ENCODE measurements at places on chromosomes 5 and 9.

DNA sequence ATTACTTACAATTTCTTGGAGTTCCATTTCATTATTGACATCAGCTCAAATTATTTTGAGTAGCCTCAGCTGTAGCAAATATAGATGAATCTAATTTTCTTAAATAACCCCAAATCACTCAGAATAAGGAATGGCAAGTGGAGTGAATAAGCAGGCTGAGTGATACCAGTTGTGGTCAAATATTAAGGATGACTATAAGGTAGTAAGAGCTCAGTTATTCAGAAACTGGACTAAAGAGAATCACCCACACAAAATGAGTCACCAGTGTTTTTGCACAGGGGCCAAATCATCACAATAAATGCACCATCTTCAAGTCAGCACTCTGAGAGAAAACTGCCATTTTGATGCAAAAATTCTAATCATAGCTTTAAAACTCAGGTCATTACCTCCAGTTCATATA lies 128.9 kb upstream of the TARS1 start:
- DNase-seq, result no peak

GRCh38 chr9:115615000-115615401 lies 497.0 kb upstream of the TNC start:
- no peak for DNase-seq

DNA sequence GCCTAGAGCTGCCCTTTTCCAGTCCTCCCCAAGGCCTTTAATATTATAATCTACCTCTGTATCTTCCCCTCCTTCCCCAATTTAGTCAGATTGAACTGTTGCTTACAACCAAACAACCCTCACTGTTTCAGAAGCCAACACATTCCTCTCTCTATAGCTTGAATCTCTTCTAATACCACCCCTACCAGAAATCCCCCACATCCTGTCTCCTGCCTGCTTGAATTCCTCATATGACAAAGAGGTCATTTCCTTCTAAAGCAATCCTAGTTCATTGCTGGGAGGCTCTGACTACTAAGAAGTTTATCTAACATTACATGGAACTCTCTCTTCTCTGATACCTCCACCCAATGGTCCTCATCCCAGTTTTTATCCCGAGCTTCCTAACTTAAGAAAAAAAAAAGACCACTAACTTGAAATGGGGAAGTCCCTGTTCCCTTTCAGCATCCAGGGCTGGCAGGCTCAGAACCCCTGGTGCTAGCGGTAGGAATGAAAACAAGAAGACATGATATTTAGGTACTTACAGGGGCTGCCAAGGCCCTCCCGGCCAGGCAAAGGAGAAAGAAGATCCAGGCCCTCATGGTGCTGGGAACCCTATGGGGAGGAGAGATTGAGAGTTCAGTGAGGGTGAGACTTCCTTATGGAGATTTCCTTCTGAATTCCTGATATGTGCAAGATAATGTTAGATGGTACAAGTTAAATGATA lies 11.0 kb downstream of the SPARC start:
- DNase-seq, result no peak

DNA sequence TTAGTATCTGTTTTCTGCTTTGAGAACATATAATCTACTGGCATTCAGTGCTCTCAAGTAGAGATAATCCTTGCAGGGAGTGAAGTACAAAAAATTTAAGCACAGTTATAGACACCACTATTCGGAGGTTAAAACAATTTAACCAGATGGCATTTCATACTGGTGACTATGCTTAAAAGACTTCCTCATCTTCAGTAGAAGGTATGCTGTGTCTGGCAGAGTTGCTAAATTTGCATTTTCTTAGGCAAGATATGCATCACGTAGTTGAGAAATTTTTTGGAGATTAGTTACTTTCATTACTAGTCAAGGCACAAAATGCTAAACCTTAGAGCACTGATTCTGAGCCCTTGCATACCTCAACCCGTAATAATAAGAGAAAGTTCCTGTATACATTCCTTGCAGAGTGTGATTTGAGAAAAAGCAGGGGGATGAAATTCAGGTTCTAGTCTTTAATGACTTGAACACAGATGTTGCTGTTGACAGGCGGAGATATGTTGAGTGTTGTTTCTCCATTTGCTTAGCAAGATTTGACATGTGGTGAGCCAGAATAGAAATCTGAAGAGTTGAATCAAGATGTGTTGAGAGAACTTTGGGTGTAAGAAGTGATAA lies 70.8 kb upstream of the STARD4 start:
- DNase-seq, result no peak

DNA sequence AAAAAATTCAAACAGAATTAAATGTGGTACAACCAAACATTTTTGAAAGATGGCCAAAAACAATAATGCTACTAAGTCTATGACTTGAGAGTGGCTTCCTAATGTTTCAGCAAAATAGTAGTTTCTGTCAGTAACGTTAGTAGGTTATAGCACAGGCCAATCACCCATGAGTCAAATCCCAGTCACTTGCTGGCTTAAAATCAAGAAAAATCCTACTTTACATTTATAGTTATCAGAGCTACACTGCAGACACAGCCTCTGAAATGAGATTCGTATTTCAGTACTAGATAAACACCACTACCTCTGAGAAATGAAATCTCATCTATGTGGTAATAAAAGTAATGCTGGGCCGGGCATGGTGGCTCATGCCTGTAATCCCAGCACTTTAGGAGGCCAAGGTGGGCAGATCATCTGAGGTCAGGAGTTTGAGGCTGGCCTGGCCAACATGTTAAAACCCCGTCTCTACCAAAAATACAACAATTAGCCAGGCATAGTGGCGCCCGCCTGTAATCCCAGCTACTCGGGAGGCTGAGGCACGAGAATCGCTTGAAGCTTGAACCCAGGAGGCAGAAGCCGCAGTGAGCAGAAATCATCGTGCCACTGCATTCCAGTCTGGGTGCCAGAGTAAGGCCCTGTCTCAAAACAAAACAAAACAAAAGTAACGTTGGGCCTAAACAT lies 6.1 kb downstream of the ZDHHC21 start:
- no peak for DNase-seq

GRCh38 chr5:67814569-67815311 lies 400.8 kb upstream of the PIK3R1 start:
- no peak for DNase-seq

GRCh38 chr5:1810581-1811101 lies 9.4 kb downstream of the NDUFS6 start:
- DNase-seq, result no peak

GRCh38 chr5:82290908-82291307 lies 12.8 kb upstream of the RPS23 start:
- DNase-seq, result no peak

DNA sequence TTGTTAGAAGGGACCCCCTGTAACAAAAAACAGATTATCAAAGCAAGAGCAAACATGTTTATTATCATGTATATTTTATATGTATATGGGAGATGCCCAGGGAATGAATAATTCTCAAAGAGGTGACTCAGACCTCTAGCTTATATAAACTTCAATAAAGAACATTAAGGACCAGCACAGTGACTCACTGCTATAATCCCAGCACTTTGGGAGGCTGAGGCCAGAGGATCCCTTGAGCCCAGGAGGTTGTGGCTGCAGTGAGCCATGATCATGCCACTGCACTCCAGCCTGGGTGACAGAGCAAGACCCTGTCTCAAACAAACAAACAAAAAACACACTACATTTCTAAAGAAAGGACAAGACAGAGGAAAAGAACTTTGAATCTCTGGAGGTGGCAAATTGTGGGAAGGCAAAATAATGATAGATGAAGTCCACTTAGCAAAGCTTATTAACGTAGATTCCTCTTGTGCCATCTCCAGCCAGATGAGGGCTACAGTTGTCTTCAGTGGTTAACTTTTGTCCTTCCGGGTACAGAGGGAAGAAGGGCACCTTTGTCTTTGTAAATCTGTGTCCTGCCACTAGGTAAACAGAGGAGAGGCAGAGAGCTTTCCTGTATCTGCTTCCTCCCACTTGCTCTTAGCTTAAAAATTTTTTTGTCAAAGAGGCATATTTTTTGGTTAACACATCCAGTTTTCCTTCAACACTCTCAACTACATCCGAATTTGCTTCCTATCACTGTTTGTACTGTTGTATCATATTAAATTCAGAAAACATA lies 7.5 kb upstream of the RFK start:
- no peak for DNase-seq

DNA sequence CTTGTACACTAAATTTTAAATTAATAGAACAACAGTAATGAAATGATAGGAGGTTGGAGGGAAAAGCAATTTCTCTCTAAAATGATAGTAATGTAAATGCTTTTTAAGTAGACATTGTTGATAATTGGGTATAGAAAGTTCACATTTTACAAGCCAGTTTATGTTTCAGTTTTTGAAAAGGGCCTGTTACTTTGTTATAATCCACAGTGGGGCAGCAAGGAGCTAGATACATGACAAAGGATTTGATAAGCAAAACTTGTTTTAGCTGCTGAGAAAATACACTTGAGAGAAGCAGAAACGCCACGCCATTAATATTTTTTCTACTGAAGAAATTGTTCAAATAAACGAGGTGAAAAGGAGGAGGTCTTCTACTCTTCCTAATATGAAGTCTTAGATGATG lies 30.2 kb downstream of the SREK1 start:
- DNase-seq, result no peak

GRCh38 chr9:129910628-129911567 lies 75.6 kb downstream of the USP20 start:
- DNase-seq, result no peak

GRCh38 chr9:137509198-137509597 lies 41.0 kb downstream of the PNPLA7 start:
- no peak for DNase-seq

DNA sequence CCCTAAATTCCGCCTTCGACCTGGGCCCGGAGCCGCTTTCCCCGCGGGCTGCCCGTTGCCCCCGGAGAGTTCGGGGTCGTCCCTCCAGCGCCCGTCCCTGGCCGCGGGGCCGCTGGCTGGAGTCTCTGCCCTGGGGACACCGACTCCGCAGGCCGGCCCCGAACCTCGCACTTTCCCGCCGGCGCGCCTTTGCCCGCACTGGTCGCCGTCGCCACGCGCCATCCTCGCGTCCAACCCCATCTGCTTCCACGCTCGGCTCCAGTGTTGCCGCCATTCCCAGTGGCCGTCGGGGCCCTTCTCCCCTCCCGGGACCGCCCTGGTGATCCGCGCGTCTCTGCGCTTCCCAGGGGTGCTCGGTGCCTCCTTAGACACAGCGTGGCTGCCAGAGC lies 11.0 kb downstream of the LHX3 start:
- DNase-seq, result no peak

GRCh38 chr5:125530833-125531615 lies 784.6 kb upstream of the ZNF608 start:
- DNase-seq, result no peak
